EL (cell line): ENCODE measurements at places on chromosomes 11 and 22.
A peak's percentile ranks its signal among the peaks of the same experiment; 100 is the strongest.

DNA sequence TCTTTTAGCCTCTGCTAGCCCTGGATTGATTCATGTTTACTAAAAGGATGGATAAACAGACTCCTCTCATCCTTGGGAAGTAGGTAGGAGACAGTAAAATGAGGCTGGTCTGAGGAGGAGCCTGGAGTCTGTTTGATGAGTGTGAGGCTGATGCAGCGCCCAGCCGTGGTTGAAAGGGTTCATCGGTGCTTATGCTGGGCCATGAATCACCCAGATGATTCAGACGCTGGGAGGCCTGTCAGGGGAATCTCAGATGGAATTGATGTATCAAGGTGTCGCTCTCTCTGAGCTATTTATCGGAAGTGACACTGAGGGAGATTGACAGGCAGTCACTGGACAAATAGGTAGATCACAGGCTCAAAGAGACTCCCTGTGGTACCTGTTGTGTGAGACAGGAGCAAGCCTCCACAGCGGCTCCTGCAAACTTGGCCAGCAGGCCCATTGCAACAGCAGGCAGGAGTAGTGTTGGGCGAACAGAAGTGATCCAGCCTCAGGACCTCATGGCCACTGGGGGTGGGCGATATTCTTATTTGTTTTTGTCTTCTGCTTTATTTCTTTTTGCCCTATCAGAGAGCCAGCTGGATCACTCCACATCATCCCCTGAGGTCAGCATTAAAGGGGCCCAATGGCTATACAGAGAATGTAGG, 109.9 kb upstream of the CADM1 start:
- DNase-seq: peak; percentile 54

- no peak for DNase-seq
Measured at GRCh38 chr11:67699521-67699920, 25.1 kb upstream of the ALDH3B2 start.

- no peak for DNase-seq
Measured at GRCh38 chr22:19607192-19608002, 83.2 kb upstream of the CLDN5 start.

GRCh38 chr11:120785576-120785975, 238.3 kb upstream of the TBCEL start:
- DNase-seq: no peak

DNA sequence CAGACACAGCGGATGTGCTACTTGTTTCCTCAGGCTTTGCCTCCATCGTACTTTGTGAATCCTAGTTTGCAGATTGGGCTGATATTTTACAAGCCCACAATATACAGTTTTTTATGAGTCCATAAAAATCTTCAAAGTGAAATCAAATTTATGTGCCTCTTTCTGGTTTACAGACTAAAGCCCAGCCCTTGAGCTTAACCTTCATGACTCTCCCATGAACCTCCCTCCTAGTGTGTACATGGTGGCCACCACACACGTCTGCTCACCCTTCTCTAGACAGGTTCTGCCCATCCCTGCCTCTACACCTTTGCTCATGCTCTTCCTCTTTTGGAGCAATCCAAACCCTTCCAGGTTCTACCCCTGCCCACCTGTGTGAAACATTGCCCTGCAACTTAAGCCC, 129.4 kb downstream of the TENM4 start:
- no peak for DNase-seq

DNA sequence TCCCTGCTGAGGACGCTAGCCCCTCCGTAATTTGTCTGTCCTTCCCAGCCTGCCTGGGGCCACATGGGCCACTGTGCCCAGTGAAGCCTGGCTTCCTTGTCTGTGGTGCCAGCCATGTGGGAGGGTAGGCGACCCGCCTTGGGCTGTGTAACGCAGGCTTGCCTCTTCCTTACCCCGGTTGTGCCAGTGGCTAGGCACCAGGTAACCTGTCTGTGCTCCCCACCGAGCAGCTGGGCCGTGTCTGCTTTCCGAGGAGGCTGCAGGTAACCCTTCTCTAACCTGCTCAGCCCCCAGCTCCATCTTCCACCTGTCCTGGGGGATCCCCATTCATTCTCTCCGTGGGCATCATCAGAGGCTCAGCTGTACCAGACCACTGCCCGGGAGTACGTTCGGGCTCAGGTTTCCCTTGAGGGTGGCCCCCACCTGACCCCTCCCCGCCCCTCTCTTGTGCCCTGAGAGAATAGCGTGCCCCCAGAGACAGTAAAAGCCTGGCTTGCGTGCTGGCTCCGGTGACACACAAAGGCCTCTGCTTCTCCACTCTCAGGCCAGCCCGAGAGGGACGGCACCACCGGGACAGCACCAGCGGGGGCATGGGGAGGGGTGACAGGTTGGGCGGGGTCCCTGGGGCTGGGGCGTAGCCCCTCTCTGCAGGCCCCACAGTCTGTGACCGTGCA, 79.1 kb downstream of the CDKN1C start:
- DNase-seq: no peak

- DNase-seq: no peak
Measured at GRCh38 chr11:75166791-75167190, 15.9 kb downstream of the SLCO2B1 start.

GRCh38 chr11:105244160-105244825, 104.7 kb upstream of the CARD18 start:
- peak; percentile 94 for DNase-seq

DNA sequence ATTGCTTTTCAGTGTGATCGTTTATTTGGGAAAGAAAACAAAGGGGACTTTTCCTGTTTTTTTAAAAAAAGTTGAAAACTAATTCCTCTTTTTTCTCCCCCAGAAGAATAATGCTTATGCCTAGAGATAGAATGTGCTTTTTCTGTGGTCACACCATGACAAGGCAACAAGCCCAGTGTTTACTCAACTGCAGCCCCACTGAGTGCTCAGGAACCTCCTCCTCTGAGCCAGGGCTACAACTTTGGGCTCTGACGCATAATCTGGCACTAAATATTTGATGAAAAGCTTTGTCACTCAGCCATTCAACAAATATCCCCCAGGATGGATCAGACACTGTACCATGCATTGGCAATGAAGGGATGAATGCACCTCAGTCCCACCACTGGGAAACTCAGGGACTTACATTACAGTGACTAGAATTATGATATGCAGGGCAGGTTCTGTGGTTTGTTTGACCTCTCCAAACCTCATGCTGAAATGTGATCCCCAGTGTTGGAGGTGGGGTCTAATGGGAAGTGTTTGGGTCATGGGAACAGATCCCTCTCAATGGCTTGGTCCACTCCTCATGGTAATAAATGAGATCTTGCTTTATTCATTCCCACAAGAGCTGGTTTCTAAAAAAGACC, 155.9 kb downstream of the CCDC34 start:
- DNase-seq: no peak

DNA sequence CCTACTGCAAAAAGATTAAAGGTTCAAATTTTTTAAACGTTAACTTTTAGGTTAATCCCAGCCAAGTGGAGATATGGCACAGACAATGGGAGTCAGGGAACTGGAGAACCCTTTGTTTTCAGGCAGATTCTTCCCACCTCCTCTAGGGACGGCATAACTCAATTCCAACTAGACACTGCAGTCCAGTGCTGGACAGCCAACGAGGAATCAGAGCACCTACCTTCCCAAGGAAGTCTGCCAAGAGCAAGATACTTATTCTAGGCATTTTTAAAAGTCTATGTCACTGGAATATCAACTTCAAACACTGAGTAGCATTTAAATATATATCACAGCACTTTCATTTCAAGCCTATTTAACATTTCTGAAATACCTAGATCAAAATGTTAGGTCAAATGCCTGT, 7.3 kb downstream of the CADM1 start:
- DNase-seq: no peak

- DNase-seq: peak; percentile 37
Measured at GRCh38 chr11:66277471-66278362, at the start of gene CNIH2. TSS of gene CNIH2 (plus strand) at chr11:66278175. CDS start at chr11:66278457, 282 bp downstream.
